Prostate gland (tissue), 2 donors: ENCODE measurements at places on chromosomes 5 and 9. TPM values are rescaled to one million over a fixed set of nuclear protein-coding genes. Genes with fewer than 3 reads are reported as not detected.

The ZDHHC11 gene
- 1.2 TPM for total RNA-seq

The PROP1 gene
- not detected for total RNA-seq

GRCh38 chr5:135964670-135965320 lies 10.0 kb upstream of the LECT2 start:
- DNase-seq = no peak
- no peaks in the 10 kb centered on the region for H3K27me3 ChIP-seq
- H3K4me1 ChIP-seq = no peaks in the 10 kb centered on the region
- no peak overlapping the region for H3K27ac ChIP-seq
- H3K4me3 ChIP-seq = no peak overlapping the region
- H3K36me3 ChIP-seq = no peaks in the 10 kb centered on the region

DNA sequence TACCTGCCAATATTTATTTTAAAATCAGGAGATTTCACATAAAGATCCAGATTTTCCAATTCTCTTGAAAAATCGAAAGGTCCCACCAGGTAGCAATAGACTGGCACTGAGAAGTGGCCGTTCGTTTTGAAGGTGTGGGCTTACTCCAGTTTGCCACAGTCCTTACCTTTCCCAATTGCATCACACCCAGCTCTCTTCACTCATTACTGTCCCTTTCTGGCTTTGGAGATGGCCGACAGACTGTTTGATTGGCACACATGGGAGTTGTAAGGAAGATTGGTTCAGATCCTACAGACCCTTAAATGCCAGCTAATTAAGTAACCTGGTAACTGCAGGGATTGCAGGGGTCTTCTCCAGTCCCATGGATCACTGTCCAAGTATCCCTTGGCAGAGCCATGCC lies 68.7 kb upstream of the LARP1 start:
- H3K27ac ChIP-seq = no peak overlapping the region
- no peaks in the 10 kb centered on the region for H3K4me1 ChIP-seq
- no peak overlapping the region for H3K4me3 ChIP-seq
- no peak for DNase-seq
- H3K27me3 ChIP-seq = no peaks in the 10 kb centered on the region

- no peaks in the 10 kb centered on the region for H3K27me3 ChIP-seq
- no peak overlapping the region for H3K4me3 ChIP-seq
- no peaks in the 10 kb centered on the region for H3K4me1 ChIP-seq
- H3K27ac ChIP-seq = peak overlapping the region; percentile 70
Measured at GRCh38 chr5:32217886-32218396, 43.8 kb upstream of the GOLPH3 start.

DNA sequence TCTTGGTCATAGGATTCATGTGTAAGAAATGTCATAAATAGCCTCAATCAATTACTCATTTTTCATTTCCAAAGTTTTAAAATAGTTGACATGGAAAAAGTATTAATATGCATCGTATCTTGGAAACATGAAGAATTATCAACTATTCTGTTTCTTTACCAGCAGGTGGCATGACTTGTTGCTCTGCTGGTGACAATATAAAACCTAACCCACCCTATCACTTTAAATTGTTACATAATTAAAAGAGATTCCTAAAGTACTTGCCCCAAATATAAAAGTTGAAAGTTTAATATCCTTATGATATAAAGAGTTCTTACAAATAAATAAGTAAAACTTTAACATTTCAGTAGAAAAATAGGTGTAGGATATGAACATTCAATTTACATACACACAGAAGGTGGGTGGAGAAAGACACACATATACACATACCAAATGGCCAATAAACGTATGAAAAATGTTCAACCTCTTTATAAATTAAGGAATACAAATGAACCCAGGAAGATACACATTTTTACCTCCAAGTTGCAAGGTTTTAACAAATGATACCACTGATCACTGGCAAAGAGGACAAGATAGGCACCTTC lies 30.6 kb downstream of the MAP1B start:
- no peaks in the 10 kb centered on the region for H3K4me1 ChIP-seq
- H3K27ac ChIP-seq = no peak overlapping the region
- H3K36me3 ChIP-seq = no peaks in the 10 kb centered on the region
- no peak for DNase-seq

DNA sequence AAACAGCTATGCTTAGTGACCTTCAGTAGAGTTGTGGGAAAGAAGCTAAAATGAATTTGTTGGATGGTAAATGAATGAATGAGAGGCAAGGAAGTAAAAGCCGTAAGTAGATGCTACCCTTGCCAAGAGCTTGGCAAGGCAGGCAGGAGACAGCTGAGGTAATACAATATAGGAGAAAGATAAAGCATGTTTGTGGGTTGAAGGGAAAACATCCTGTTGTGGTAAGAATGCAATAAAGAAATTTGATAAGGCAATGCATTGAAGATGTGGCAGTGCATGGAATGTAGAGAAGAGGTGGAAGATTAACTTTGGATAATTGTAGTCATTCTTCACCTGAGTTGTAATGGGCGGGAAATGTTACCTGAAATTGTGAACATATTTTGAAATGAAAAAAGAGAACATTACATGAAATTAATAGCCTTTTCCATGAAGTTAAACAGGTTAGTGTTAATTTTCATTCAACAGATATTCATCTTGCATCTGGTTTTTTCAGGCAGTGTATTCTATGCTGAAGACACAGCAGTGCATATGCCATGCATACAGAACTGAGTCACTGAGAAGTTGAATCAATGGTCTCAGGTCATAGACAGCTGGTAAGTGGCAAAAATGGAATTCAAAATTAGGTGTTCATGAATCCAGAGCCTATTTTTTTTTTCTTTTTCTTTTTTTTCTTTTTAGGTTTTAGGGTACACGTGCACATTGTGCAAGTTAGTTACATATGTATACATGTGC lies 43.4 kb upstream of the SPINK5 start:
- H3K27me3 ChIP-seq = no peaks in the 10 kb centered on the region
- no peaks in the 10 kb centered on the region for H3K36me3 ChIP-seq
- H3K4me3 ChIP-seq = no peak overlapping the region
- H3K4me1 ChIP-seq = no peaks in the 10 kb centered on the region
- no peak overlapping the region for H3K27ac ChIP-seq

GRCh38 chr5:115325296-115325959 lies 29.0 kb upstream of the CCDC112 start:
- no peak for DNase-seq
- H3K4me3 ChIP-seq = no peak overlapping the region
- H3K27me3 ChIP-seq = no peaks in the 10 kb centered on the region
- no peaks in the 10 kb centered on the region for H3K4me1 ChIP-seq
- H3K27ac ChIP-seq = no peak overlapping the region
- H3K36me3 ChIP-seq = no peaks in the 10 kb centered on the region

DNA sequence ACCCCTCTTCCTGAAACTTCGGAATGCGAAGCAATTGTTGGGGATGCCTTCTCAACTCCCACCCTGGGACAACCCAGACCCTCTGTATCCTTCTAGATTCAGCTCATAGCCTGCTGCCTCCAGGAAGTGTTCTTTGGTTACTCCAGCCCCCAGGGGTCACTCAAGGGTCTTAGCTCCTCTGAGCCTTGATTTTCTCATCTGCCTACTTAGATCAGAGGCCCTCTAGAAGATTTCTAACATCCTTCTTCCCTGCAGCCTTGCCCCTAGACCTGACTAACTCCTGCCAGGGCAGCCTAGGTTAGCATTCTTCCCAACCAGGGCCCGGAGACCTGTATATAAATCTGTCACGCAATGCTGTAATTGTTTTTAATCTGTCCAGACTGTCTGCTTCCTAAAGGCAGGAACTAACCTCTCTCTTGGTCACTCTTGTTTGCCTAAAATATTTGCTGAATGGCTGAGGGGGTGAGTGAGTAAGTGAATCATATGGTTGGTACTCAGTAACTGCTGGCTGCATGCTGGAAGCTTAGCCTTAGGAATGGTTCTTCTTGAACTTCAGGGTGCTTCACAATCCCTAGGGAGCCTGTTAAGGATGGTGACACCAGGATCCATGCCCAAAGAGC lies 8.2 kb downstream of the GALNT10 start:
- no peaks in the 10 kb centered on the region for H3K27me3 ChIP-seq
- H3K36me3 ChIP-seq = no peaks in the 10 kb centered on the region
- no peak for DNase-seq

DNA sequence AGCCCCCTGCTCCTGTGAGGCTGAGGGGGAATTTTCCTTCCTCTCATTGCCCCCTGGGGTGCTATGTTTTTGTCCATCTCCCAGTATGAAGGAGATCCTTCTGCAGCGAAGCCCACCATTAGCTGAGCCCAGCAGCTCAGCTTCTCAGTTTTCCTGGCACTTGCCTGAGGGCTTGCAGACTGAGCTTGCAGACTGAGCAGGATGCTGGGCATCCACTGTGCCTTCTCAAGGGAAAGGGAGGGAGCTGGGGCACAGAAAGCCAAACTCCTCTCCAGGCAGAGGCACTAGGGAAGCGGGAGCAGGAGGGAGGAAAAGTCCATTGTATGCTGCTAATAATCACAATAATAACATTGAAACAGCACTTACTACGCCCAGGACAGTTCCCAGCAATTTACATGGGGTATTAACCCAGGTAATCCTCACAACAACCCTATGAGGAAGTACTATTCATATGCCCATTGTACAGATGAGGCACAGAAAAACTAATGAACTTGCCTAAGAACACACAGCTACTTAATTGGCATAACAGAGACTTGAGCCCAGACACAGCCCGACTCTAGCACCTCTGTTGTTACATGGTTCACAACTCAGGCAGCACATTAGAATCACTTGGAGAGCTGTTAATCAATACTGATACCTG lies 86.9 kb upstream of the SSBP2 start:
- H3K4me1 ChIP-seq = no peaks in the 10 kb centered on the region
- no peak overlapping the region for H3K27ac ChIP-seq
- DNase-seq = no peak
- H3K4me3 ChIP-seq = no peak overlapping the region

- no peaks in the 10 kb centered on the region for H3K4me1 ChIP-seq
- H3K27ac ChIP-seq = no peak overlapping the region
- no peak for DNase-seq
- no peaks in the 10 kb centered on the region for H3K27me3 ChIP-seq
- H3K36me3 ChIP-seq = no peaks in the 10 kb centered on the region
- H3K4me3 ChIP-seq = no peak overlapping the region
Measured at GRCh38 chr5:121692158-121692557, 159.5 kb upstream of the FTMT start.

DNA sequence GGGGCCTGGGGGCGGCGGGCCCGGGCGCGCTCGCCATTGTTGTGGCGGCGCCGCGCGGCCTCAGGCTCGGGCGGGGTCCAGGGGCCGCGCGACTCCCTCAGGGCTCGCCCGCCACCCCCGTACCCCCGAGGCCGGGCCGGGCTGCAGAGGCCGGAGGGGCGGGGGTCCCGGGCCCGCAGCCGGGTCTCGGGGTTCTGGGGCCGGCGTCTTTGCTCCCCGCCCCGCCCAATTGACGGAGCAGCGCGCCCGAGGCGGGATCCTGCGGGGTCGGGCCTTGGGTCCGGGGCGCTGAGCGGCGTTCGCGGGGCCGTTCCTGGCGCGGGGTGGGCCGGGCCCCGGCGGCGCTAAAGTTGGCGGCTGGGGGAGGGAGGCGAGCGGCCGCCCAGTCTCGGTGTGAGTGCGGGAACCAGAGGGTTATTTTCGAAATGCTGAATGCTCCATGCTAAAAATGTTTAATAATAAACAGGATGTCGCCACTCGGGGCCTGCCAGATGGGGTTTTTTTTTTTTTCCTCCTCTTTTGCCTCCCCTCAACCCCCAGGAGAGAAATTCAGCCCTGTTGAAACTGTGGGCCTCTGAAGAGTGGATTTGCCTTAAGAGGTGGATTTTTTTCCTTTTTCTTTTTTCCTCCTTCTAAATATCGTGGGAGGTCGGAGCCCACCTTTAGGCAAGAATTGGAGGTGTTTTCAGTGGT lies 724 bp downstream of the PRRC2B start:
- no peaks in the 10 kb centered on the region for H3K36me3 ChIP-seq
- DNase-seq = no peak
- no peaks in the 10 kb centered on the region for H3K27me3 ChIP-seq
- peak overlapping the region; percentile 75 for H3K4me3 ChIP-seq
- H3K4me1 ChIP-seq = peaks cover 28% of the 10 kb centered on the region

GRCh38 chr5:113939988-113940387 lies 421.9 kb upstream of the KCNN2 start:
- H3K4me3 ChIP-seq = no peak overlapping the region
- H3K27ac ChIP-seq = no peak overlapping the region
- H3K27me3 ChIP-seq = no peaks in the 10 kb centered on the region
